Astrocyte of the hippocampus (primary cell): ENCODE measurements at places on chromosomes 6 and 20.
A peak's percentile ranks its signal among the peaks of the same experiment; 100 is the strongest.

DNA sequence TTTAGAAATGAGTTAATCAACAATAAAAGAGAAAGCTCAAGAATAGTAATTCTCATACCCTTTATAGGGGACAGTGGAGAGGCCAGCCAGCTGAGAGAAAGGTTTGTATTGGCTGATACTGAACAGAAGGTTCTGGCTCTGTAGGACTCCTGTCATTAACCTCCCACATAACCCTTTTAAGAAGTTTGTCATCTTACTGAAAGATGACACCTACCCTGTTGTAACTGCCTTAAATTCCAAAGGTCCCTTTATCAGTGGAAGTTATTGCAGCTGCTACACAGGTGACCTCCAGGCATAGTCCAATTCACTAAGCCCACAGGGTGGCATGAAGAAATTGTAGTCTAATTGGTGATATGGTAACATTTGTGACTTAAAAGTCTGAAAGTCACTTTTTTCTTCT is 790.1 kb downstream of the TENT5A start:
- DNase-seq = no peak

- no peak for DNase-seq
Observed at GRCh38 chr6:23534351-23534750, 591.7 kb upstream of the NRSN1 start.

GRCh38 chr6:30100585-30101443 is 12.1 kb downstream of the TRIM31 start:
- DNase-seq = peak; percentile 10

DNA sequence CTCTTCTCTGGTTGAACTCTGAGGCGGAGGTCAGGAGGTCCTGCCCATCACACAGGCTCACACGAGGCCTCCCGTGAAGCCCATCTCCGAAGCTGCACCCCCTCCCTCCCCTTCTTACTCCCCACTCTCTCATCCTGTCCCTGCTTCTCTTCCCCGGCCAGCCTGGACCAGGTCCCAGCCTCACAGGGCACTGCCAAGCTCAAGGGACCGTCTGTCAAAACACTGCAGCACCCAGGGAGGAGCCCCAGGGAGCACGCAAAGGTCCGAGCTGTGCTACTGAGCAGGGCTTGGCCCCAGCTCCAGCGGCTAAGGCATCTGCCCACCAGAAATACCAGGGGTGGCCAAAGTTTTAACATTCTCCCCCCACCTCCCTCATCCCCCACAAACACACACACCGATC is 70.0 kb downstream of the PSMG4 start:
- peak; percentile 78 for DNase-seq

DNA sequence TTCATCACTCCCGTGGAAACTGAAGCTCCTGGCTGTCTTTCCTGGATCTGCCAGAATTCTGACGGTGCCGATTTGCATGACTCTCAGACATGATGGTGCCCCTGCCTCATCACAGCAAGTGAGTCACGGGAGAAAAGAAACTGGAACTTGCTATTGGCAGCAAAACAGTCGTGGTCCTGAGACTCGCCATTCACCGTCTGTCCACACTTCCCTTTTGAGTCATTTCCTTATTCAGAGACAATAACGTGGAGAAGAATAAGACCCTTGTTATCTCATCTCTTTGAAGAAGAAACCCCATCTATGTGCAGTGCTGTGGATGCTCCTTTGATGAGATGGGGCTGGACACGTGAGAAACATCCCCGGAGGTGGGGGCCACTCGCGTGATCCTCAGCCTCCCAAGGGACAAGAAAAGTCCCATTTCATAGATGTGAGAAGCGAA is 4.2 kb downstream of the GPR31 start:
- DNase-seq = peak; percentile 68

- DNase-seq = peak; percentile 55
Observed at GRCh38 chr20:57947421-57948179, 237.8 kb upstream of the PMEPA1 start.

- peak; percentile 91 for DNase-seq
Observed at GRCh38 chr6:41936073-41936837, 5.4 kb downstream of the CCND3 start.

DNA sequence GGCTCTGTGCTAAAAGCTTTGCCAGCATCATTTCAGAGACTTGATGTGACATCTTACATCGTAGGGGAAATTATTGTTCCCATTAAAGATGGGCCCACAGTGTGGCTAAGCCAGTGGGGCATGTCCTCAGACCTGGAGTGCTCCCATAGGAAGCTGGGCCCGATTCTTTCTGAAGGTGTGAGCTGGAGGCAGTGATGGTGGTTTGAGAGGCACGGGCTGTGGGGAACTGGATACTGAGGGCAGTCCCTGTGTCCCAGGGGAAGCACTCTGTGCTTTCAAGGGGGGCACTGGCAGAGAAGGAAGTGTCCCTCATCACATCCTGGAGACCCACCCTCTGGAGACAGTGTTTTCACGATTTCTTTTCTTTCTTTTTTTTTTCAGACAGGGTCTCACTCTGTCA is 8.6 kb upstream of the FAM110A start:
- DNase-seq = no peak

DNA sequence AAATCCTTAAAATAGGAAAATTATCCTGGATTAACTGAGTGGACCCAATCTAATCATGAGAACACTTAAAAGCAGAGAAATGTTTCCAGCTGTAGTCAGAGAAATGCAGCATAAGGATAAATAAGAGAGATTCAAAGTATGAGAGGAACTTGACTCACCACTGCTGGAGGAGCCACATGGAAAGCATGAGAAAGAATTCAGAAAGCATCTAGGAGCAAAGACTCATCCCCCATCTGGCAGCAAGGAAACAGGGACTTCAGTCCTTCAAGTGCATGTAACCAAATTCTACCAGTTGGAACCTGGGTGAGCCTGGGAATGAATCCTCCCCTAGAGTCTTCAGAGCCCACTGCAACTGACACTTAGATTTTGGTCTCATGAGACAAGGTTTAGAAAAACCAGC is 33.7 kb downstream of the RNF146 start:
- peak; percentile 78 for DNase-seq

- no peak for DNase-seq
Observed at GRCh38 chr6:148118244-148118643, 224.4 kb upstream of the SASH1 start.

DNA sequence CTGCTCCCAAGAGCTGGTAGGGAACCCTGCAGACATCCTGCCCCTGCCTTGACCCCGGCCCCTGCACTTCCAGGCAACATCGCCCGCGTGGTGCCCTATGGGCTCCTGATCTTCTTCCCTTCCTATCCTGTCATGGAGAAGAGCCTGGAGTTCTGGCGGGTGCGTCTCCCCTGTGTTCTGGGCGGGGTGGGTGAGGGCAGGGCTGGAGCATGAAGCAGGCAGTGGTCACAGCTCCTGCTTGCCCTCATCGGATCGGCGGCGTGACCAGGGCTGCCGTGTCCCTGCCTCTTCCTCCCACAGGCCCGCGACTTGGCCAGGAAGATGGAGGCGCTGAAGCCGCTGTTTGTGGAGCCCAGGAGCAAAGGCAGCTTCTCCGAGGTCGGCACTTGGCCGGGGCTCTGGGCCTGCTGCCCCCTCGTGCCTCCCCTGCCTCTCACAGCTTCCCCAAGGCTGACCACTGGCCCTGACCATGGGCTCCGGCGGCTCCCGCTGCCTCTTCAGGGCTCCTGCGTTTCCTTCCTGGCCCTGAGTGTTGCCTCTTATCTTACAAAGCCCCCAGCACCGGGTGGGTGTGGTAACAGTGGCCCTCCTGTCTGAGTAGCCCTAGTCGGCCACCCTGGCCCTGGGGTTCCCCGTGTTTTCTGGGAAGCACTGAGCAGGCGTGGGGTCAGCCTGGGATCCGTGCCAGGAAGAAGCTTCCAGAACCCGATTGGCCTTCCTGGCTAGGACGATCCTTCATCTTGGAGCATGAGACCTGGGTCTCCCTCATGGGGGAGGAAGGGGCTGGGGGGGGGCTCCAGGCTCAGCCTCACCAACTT is 8.0 kb upstream of the TNFRSF6B start:
- DNase-seq = no peak

- no peak for DNase-seq
Observed at GRCh38 chr6:10205892-10206291, 209.0 kb downstream of the TFAP2A start.

GRCh38 chr6:135828021-135828420 is 23.5 kb upstream of the PDE7B start:
- DNase-seq = no peak

- DNase-seq = no peak
Observed at GRCh38 chr6:117932001-117932400, 24.9 kb downstream of the SLC35F1 start.

DNA sequence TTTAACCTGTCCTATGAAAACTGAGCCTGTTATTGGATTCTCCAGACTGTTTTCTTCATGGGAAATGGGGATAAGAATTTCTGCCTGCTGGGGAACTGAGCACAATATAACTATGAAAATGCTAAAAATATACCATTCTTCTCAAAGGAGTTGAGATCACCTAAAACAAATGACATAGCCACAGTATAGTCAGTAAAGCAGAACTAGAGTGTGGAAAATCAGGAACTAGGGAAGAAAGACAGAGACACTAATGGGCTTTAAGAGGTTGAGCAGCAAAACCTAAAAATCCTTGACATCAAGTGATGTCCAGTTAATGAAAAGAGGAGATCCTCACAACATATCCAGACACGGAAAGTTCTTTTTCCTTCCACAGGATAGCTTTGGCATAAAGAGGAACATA is 215.7 kb upstream of the CST7 start:
- DNase-seq = no peak

- no peak for DNase-seq
Observed at GRCh38 chr20:37892001-37892400, 10.9 kb upstream of the VSTM2L start.
